ENCODE measurements at places on chromosomes 16 and 17.
A peak's percentile ranks its signal among the peaks of the same experiment; 100 is the strongest.

GRCh38 chr17:77196251-77196650 lies 55.5 kb downstream of the SEC14L1 start:
- no peak for DNase-seq

GRCh38 chr17:72970797-72971196 lies 121.7 kb downstream of the SLC39A11 start:
- no peak for DNase-seq

- DNase-seq: no peak
Measured at GRCh38 chr16:23742766-23743165, 12.1 kb upstream of the CHP2 start.

DNA sequence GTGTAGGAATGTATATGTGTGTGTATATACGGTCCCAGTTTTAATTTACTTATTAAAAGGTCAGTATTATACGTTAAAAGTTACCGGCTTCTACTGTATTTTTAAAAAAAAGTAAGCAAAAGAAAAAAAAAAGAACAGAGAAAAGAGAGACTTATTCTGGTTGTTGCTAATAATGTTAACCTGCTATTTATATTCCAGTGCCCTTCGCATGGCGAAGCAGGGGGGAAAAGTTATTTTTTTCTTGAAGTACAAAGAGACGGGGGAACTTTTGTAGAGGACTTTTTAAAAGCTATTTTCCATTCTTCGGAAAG lies 1.6 kb downstream of the NOG start:
- DNase-seq: no peak

GRCh38 chr17:557371-557770 lies 157.3 kb downstream of the VPS53 start:
- DNase-seq: no peak

- no peak for DNase-seq
Measured at GRCh38 chr17:57463103-57463885, 207.0 kb downstream of the MSI2 start.

DNA sequence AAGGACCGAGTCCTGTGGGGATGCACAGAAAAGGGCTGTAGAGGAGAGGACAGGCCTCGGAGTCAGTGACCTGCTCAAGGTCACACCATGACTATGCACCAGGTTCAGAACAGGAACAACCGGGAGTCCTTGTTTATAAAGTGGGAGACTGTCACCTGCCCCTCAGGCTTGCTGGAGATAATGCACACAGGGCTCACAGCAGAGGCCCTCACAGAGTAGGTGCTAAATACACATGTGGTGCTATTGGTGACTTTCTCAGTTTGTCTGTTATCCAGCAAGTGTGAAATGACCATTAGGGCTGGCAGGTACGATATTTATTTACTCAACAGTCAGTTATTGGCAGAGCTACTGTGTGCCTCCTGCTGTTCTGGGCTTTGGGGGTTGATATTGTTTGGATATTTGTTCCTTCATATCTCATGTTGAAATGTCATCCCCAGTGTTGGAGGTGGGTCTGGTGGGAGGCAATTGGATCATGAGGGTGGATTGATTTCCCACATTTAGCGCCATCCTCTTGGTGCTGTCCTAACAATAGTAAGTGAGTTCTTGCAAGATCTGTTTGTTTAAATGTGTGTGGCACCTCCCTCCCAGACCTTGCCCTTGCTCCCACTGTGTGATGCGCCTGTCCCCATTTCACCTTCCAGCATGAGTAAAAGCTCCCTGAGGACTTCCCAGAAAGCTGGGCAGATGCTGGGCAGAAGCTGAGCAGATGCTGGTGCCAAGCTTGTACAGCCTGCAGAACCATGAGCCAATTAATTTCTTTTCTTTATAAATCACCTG lies 162.1 kb upstream of the MPHOSPH6 start:
- no peak for DNase-seq

GRCh38 chr17:28402844-28403243 lies 3.2 kb downstream of the SLC46A1 start:
- no peak for DNase-seq

DNA sequence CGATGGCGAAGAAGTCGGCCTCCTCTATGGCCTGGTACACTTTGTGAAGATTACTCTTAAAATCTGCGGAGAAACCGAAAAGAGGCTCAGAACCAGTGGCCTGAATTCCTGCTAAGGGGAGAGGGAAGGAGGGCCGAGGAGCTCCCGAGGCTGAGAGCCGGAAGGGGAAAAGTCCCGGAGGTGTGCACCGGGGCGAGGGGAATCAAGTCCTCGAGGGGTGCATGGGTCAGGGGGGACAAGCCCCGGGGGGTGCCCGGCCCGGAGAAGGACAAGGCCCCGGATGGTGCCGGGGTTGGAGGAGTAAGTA lies 495 bp downstream of the PARN start:
- DNase-seq: no peak

DNA sequence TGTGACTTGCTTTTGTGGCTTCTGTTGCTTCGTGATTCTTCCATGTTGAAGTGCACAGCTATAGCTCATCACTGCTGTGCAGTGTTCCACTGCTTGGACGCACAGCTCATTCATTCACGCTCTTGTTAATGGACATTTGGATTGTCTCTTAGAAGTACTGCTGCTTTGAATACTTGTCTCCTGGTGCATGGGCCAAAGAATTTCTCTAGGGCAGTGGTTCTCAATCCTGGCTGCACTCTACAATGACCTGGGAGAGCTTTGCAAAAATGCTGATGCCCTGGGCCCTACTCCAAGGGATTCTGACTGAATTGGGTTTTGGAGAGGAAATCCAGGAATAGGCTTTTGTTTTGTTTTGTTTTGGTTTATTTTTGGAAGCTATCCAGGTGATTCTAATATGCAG lies 20.0 kb downstream of the CCL17 start:
- no peak for DNase-seq

- DNase-seq: no peak
Measured at GRCh38 chr16:72856797-72857196, 191.1 kb downstream of the ZFHX3 start.

- DNase-seq: no peak
Measured at GRCh38 chr17:50364061-50364458, 8.9 kb downstream of the MRPL27 start.

DNA sequence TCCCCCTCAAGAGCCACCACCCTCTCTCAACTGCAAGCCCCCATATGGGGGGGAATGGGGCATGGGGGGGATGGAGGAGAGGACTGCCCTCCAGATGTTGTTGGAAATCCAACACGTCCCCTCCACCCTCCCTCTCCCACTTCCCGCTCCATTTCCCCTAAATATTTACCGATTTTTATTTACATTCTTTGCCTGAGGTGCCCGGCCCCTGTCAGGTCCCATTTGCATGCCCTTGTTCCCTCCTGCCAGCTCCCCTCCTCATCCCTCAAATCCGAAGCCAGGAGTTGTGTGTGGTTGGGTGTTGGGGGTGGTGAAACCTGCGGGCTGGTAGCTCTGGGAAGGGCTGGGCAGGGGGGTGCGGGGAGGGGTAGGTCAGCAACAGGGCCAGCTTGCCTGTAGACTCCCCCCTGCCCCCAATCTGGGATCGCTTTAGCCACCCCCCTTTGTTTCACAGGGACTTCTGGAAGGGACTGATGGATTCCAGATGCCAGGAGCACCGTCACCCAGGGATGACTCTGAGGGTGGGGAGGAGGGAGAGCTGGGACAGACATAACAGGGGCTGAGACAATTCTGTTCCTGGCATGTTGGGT lies 39.7 kb upstream of the NGFR start:
- no peak for DNase-seq

DNA sequence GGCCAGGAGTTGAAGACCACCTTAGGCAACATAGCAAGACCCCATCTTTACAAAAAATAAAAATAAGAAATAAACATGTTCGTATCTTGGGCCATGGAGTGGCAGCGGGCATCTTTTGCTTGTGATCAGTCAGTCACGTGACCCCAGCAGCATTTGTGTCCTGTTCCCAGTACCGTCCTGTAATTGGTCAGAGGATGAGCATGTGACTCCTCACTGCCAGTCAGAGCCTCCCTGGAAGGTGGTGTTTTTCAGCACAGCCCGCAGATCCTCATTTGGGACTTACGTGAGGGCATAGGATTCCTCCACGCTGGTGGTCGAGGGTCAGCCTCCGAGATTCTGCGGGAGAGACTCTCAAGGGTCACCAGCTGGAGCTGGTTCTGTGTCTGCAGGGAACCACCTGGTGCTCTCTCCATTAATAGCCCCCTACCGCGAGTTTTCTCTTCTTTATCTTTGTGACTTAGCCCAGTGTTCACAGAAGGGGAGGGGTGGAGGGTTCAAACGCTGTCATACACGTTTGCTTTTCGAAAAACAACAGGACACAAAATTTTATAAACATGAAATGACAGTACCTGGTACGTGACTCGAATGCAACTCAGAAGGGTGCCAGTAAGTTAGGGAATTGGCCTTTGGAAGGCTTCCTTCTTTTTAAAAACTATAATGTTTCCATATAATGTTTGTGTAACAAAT lies 17.2 kb downstream of the MRC2 start:
- no peak for DNase-seq

GRCh38 chr17:42188749-42189650 lies 3.7 kb upstream of the HCRT start:
- peak; percentile 79 for DNase-seq

DNA sequence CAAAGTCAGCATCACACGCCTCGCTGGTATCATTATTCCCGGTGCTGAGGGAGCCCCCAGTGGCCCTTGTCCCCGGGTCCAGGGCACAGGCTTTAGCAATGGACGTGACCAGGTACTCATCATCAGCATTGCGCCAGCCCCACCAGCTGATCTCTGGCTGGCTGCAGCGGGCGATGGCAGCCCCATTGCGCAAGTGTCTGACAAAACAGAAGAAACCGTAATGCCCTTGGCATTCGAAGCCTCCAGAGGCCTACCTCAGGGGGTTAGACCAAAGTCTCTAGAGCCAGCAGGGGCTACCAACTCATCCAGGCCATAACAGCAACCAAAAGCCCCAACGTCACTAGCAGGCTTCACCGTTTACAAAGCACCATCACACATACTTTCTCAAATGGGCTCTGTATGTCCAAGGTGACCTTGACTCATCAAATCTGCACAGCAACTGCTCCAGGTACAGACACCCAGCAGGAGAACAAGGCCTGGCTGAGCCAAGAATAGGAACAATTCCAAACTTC lies 7.3 kb downstream of the MTMR4 start:
- DNase-seq: no peak

- no peak for DNase-seq
Measured at GRCh38 chr16:77977339-77977738, 45.0 kb upstream of the CLEC3A start.

DNA sequence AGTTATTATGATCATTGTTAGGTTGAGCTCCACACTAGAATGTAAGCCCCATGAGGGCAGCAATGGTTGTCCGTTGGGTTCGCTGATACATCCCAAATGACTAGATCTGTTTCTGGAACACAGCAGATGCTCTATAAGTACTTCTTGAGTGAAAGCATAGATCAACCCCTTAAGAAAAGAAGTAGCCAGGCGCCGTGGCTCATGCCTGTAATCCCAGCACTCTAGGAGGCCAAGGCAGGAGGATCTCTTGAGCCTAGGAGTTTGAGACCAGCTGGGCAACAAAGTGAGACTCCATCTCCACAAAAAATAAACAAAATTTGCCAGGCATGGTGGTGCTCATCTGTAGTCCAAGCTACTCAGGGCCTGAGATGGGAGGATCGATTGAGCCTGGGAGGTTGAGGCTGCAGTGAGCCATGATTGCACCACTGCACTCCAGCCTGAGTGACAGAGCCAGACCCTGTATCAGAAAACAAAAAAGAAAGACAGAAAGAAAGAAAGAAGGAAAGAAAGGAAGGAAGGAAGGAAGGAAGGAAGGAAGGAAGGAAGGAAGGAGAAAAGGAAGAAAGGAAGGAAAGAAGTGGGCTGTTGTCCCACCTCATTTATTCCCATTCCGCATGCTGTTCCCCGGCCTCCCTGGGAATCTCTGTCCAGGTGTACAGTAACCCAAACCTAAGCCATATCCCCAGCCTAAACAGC lies 54.4 kb upstream of the RPL38 start:
- no peak for DNase-seq

DNA sequence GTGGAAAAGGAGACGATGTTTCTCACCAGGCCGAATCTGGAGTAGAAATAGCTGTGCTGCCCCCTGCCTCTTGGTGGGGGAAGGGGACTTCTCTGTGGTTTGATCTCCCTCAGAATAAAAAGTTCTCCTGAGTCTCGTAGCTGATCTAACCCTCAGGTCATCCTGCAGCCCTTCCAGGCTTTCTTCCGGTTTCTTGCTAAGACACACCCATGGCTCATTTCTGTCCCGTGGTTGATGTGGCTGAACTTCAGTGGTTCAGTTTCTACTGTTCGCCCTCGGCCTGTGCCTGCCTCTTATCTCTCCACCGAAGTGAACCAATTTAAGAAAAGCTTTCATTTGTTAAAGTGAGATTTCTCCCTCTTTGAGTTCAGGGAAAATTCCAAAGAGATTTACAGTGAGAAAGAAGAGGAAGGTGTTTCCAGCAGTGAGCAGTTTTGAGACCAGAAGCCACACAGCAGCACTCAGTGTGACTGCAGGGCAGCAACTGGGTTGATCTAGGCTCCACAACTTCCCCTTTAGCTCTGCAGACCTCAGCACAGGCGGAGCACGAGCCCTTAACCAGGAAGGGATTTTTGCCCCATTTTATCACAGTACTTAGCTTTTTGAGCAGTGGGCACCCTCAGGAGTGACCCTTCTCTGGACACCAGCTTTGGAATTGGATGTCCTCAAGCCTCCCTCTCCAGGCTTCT lies 34.9 kb upstream of the CACNG5 start:
- DNase-seq: no peak

GRCh38 chr16:89199241-89200123 lies 855 bp downstream of the SLC22A31 start:
- no peak for DNase-seq

DNA sequence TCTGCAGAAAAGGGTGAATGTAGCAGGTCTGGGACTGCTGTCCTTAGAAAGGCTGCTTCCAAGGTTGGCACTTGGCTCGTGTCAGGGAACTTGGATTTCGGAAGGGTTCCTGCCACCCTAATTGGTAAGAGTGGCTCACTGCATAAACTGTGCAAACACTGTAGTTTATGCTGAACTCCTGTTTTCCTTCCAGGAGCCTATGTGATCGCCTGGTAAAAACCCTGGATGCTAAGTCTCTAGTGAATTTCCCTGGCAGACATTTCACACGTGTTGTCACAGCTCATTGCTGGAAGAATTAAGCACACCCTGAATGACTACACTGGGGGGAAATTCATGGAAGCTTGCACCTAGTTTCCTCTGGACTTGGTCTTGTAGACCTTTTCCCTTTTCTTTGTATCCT lies 140.1 kb downstream of the SPECC1 start:
- DNase-seq: no peak

DNA sequence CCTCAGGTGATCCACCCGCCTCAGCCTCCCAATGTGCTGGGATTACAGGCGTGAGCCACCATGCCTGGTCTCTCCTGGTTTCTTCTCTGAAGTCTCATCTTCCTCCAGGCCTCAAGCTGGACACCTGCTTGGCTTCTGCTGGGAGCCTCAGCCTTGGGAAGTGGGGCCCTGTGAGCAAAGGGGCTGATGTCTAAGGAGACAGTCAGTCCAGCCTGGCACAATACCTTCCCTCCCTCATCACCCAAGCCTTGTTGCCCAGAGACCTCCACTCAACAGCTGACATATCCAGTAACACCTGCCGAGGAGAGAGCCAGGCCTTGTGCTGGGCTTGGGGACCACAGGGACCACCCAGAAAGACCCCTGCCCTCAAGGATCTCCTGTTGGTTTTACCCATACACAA lies 251.6 kb downstream of the GSG1L start:
- no peak for DNase-seq

Measured in Jurkat, Clone E6-1 (cell line).